Spinal cord (tissue), 10 donors: ENCODE measurements at places on chromosomes 6 and 20. TPM values are rescaled to one million over a fixed set of nuclear protein-coding genes. Genes with fewer than 3 reads are reported as not detected.

DNA sequence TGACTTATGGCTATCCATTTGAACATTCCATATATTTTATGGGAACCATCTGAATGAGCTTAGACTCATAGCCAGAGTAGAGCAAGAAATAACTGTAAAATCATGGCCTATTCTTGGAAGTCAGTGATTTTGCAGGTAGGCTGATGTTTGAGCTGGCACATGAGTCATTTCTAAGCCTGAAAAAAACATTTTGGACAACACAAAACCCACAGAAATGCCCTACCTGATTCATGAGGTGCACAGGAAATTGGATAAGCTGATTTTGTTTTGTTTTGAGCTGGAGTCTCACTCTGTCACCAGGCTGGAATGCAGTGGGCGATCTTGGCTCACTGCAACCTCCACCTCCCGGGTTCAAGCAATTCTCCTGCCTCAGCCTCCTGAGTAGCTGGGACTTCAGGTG lies 443.0 kb downstream of the PKHD1 start:
- no peak for DNase-seq

- DNase-seq, result no peak
These were observed 10.9 kb upstream of the GCM1 start for GRCh38 chr6:53159558-53159957.

DNA sequence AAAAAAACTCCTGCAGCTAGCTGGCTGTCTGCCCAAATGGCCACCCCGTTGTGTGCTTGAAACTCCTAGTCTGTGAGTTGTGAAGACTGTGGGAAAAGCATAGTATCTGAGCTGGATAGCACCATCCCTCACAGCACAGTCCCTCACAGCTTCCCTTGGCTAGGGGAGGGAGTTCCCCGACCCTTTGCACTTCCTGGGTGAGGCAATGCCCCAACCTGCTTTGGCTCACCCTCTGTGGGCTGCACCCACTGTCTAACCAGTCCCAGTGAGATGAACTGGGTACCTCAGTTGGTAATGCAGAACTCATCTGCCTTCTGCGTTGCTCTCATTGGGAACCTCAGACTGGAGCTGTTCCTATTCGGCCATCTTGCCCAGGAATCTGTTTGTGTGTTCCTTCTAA lies 260.6 kb upstream of the STXBP5 start:
- DNase-seq, result no peak

DNA sequence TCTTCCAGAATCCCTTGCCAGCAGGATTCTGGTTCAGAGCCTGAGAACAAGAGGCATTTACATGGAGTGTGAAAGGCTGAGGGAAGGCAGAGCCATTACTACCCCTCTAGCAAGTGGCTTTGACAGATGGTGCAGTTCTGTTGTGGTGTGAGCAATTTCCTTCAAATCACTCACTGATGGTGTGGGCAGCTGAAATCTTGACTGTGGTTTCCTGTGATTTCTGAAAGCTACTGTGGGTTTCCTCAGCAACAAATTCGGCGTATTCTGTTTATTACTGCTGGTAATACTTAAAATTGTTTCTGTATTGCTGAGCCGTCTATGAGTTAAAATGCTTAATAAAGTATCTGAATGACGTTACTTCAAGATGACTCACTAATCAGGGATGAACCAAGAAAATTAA lies 181.5 kb upstream of the TCF21 start:
- peak; percentile 48 for DNase-seq

DNA sequence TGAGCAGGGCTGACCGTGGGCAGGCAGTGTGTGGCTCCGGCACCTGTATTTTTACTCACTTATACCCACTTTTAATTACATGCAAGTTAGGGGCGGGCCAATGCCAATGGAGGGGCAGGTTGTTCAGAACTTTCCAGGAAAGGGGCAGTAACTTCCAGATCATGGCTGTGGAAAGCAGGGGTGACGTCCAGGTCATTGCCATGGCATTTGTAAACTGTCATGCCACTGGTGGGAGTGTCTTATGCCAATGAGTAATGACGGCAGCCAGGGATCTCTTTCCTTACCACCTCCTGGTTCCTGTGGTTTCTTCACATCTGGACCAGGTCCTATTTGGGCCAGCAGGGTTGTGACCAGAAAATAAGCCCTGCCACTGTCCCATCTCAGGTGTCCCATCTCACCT lies 258.7 kb downstream of the THBS2 start:
- DNase-seq, result no peak

GRCh38 chr6:141056945-141057625 lies 1075.6 kb upstream of the GJE1 start:
- DNase-seq, result no peak

DNA sequence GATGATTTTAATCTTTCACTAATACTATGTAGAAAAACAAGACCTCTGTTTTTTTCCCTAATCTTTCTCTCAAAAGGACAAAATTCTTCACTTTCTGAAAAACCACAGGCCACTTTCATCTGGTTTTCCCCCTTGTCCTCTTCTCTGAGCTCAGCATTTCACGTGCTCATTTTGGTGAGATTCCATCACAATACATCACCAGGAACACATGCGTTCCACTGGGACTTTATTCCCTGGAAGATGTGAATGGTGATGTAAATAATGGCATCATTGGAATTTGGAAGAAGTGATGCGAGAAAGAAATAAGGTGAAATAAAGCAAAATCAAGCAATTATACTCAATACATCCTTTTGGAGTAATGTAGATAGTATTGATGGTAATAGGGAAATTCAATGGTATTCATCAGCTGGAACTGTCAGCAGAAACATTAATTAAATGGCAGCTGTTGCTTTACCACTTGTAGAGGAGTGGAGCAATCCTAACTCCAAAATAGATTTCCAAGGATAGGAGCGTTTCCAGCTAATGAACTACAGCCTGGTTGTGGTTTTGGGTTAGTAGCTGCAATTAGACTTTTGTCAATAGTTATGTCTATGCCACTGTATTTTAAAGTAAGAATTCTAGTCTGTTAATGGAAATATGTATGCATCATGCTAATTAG lies 11.5 kb downstream of the FILIP1 start:
- DNase-seq, result no peak

DNA sequence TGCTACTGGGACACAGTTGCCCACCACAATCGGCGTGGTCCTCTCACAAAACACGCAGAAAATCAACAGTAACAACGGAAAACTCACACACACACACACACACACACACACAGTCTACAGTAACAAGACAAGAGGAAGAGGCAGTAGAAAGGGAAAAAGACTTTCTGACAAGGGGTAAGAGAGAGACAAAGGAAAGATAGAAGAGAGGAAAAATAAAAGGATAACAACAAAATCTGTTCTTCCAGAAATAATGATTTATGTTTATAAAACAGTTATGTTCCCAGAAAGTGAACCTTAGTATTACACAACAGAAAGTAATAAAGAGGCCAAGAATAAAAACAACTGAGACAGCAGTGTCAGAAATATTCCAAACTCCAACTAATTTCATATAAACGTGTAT lies 2.9 kb downstream of the RANBP9 start:
- DNase-seq, result no peak

DNA sequence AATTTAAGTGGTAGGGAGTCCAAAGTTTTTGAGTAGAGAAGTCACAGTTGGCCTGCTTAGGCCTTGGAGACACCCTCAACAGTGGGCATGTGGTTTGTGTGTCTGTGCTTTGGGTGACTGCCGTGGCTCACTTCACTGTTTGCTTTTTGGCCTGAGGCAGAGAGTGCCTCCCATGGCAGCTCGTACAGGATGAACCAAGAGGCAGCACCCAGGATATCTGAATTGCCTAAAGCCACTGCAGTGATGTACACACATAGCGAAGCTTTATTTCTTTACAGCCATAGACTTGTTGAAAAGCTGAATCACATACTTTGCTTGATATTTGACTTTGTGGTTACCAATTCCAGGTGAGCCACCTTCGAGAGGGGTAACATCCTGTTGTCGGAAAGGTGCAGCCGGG lies 21.6 kb downstream of the RREB1 start:
- no peak for DNase-seq

- no peak for DNase-seq
These were observed 518.5 kb downstream of the CD83 start for GRCh38 chr6:14635934-14636591.

DNA sequence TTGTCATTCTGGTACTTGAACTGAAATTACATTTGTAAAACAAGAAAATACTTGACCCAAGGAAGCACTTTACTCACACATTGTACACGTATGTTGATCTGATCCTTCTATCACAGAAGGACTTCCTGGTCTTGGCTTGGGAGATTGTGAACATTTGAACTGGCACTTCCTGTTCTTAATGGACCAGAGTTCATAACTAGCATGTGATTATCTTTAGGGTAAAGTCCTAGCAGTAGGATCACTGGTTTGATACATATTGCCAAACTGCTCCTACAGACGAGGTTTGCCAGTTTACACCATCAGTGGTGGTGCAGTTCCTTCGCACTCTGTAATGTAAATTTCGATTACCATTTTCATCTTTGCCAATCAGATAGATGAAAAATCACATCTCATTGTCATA lies 12.7 kb downstream of the HECA start:
- no peak for DNase-seq

GRCh38 chr6:110823146-110823545 lies 7.9 kb upstream of the CDK19 start:
- no peak for DNase-seq

Gene EYA2
- total RNA-seq, result 28.2 TPM

Gene SMLR1
- total RNA-seq, result not detected

Gene SOBP
- 30.0 TPM for total RNA-seq

Gene EYS
- 3.5 TPM for total RNA-seq

Gene CALHM6
- 6.7 TPM for total RNA-seq

Gene BPIFB1
- total RNA-seq, result not detected
